ENCODE measurements at places on chromosomes 3 and 15.
A peak's percentile ranks its signal among the peaks of the same experiment; 100 is the strongest.

DNA sequence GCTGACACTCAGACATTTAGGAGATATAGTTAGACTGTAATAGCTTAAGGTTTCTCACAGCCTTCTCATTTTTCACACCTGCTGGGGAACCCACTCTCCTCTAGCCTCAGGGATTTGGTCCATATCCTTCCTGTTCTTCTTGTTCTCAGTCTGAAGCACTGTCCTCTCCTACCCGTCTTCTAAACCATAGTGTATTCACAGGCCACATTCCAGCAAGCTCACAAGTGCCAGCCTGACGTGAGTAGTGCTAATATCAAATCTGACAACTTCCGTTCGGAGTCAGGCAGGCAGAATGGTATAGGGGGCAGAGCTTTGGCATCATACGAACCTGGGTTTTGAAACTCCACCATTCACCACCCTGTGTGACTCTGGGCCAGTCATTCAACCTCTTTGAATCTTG lies 6.9 kb upstream of the CA12 start:
- DNase-seq: peak; percentile 32

- DNase-seq: no peak
These were observed 9.6 kb upstream of the RNF111 start for GRCh38 chr15:58977887-58978286.

GRCh38 chr3:37974121-37975083 lies 16.2 kb upstream of the VILL start:
- DNase-seq: no peak

GRCh38 chr3:66138336-66139313 lies 82.2 kb upstream of the SLC25A26 start:
- DNase-seq: peak; percentile 14

- no peak for DNase-seq
These were observed 2.9 kb downstream of the IFT57 start for GRCh38 chr3:108219336-108219735.

GRCh38 chr3:126798521-126798920 lies 94.5 kb downstream of the CHCHD6 start:
- DNase-seq: no peak

DNA sequence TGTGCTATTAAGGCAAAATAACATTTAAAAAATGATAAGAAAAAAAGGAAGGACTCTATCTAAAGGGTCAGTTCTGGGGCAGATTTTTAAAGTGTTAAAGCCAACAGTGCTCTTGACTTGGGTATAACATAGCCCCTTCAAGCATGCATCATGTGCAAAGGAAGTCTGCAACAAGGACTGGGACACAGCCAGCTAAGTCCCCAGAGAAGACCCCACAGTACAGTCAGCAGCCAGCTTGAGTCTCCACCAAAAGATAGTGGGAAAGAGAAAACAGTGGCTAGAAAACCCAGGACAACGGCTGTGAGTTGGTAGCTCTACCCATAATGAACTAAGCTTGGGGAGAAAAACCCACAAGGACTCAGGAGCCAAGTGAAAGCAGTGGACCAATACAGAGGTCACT lies 86.4 kb upstream of the DCLK3 start:
- DNase-seq: no peak

- no peak for DNase-seq
These were observed 1131.9 kb downstream of the OTOL1 start for GRCh38 chr3:162628531-162628930.

DNA sequence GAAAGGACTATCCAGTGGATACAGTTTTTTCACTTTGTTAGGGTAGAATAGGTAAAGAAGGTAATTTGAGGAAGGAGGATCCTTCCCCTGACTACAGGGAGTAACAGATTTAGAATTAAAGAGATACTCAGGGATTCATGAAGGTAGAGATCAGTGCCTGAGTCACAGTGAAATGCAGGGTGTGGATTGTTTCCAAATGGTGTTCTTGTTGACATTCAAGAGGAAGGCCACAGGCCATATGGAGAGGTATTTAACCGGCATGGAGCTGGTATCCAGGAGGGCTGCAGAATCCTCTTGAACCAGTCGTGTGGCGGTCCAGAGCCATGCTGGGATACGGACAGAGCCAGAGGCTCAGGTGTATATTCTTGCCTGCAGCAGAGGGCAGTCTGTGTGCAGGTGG lies 28.2 kb downstream of the GYG1 start:
- DNase-seq: no peak

GRCh38 chr3:31561891-31562290 lies 29.2 kb downstream of the STT3B start:
- DNase-seq: no peak

GRCh38 chr15:58109419-58109818 lies 28.8 kb upstream of the AQP9 start:
- no peak for DNase-seq

DNA sequence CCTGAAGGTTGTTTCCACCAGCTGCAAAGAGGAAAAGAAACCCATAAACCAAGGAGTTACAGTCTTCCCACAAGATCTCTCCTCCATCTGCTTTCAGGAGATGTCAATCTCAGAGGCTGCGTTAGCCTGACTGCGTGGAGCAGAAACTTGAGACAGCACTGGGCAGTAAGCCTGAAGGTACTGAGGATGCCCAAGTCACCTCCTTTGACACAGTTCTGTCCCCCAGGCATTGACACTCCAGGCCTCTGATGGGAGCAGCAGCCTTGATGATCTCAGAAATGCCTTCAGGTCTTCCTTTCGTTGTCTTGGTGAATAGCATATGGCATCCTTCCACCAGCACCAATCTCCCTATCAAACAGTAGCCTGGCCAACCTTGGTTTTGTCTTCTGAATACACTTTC lies 89.3 kb downstream of the OXNAD1 start:
- no peak for DNase-seq

GRCh38 chr3:14147066-14147435 lies 22.2 kb downstream of the TMEM43 start:
- no peak for DNase-seq

DNA sequence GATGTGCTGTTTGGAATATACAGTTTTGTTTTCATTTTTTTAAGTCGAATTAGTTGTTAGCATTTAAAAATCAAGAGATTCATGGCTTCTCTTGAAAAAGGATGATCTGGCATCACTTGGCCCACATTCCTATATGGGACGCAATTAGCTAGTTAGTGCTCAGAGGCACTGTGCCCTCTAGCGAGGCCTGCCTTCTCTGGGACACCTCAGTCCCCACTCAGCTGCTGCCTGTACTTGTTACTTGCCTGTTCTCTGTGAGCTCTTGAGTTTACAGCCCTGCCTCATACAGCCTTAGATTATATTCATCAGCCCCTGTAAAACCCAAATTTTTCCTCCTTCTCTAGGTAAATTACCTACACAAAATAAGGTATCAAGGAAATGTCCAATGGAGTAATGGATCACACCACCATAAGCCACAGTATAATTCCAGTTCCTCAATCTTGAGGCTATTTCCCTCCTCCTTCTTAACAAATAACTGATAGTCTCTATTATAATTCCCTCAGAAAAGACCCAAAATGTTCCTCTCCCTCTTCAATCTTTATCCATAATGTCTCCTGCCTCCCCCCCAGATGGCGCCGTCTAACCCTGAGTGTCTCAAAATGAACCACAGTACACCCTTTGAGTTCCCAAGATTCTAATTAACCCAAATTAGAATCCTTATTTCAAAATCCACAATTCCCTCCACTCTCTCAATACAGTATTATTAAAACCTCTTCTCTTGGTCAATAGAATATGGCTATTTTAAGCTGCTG lies 2.7 kb downstream of the ZMAT3 start:
- DNase-seq: no peak

GRCh38 chr3:46856576-46857471 lies 6.4 kb downstream of the MYL3 start:
- DNase-seq: no peak

DNA sequence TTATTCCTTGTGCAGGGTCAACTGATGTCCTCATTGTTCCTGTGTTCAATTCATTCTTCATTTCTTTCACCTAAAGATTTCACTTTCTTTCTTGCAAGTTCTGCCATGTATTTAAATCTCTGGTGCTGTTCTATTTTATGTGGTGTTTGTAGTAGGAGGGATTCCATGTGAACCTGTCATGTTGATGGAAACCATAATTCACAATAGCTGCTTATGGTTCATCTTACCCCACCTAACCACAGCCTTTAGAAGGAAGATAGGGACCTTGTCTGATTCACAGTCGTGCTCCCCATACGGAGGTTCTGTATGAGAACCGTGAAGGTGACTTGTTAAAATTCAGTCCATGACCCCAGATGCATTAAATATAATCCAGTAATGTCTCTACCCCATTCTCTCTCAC lies 21.9 kb downstream of the SLCO2A1 start:
- no peak for DNase-seq

GRCh38 chr3:54853573-54854404 lies 74.1 kb downstream of the LRTM1 start:
- no peak for DNase-seq
